ENCODE measurements at places on chromosomes 1 and 21.

GRCh38 chr1:175192111-175192629 lies 406 bp downstream of the KIAA0040 start:
- no peaks in the 10 kb centered on the region for H3K36me3 ChIP-seq
- no peak overlapping the region for H3K27ac ChIP-seq
- DNase-seq: peak; percentile 69
- H3K4me3 ChIP-seq: peak overlapping the region; percentile 69
- H3K4me1 ChIP-seq: peaks cover 4% of the 10 kb centered on the region

DNA sequence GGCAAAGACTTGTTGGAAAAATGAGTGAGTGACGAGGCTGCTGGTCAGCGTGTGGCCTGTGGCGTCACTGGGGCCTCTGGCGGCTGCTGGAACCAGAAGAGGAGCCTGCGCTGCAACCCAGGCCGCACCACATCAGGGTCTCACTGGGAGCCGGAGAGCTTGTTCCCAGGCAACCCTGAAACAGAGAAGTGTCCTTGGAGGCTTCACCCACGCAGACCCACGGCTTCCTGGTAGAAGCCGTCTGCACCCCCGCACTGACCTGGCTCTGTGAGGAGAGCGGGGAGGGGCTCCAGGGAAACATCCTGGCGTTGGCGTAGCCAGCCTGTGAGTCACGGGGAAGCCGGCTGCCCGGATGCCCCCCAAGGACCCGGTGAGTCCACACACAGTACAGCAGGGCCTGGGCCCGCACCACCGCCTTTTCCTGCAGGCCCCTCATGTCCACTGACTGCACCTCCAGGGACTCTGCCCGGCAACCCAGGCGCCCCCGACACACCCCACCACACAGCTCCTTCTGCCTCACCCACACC lies 57.4 kb downstream of the COL6A1 start:
- H3K4me1 ChIP-seq: no peaks in the 10 kb centered on the region
- H3K36me3 ChIP-seq: no peaks in the 10 kb centered on the region
- no peaks in the 10 kb centered on the region for H3K27me3 ChIP-seq
- H3K4me3 ChIP-seq: no peak overlapping the region
- no peak for DNase-seq

DNA sequence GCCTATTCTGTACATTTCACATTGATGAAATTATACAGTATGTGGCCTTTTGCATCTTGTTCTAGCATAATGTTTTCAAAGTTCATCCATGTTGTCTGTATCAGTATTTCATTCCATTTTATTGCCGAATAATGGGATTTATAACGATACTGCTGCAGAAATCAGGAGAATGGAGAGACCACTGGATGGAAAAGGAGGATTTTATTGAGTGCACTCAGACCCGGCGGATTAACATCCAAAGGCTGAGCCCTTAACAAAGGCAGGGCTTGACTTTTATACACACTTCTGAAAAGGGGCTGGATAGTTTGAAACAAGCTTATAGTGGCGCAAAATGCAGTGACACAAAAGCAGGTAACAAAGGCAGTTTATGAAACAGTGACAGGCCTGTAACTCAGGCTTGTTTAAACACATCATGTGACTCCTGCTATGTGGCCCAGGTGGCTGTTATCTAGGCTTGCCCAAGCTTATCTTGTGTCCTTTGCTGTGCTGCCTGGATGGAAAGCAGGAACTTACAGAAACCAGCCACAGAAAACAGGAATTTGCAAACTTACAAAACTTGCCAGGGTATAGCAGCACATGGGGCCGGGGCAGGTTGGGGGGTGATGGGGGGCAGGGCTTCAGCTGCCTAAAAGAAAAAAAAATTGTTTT lies 32.8 kb upstream of the KCNJ15 start:
- H3K4me1 ChIP-seq: no peaks in the 10 kb centered on the region
- H3K4me3 ChIP-seq: no peak overlapping the region
- DNase-seq: peak; percentile 72
- H3K27me3 ChIP-seq: no peaks in the 10 kb centered on the region
- no peak overlapping the region for H3K27ac ChIP-seq

- no peak for DNase-seq
- no peak overlapping the region for H3K27ac ChIP-seq
- no peaks in the 10 kb centered on the region for H3K36me3 ChIP-seq
These were observed 58.8 kb upstream of the PTGFR start for GRCh38 chr1:78432016-78432415.

DNA sequence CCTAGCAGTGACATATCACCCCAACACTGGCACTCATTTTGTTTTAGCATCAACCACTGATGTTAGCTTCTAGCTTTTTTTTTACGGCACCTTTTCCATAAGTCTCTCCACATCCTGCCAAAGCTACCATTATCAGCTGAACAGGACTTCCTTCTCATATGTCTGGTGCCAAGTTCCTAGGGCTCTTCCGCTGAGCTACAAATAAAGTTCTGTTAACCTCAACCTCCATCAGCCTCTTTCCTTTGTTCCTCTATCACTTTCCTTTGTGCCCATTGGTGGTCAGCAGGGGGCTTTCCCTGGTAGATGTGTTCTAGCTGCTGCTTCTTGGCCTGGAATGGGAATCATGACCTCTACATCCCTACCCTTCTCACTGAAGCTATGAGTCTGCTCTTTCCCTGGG lies 163.8 kb downstream of the FAF1 start:
- H3K36me3 ChIP-seq: no peaks in the 10 kb centered on the region
- no peaks in the 10 kb centered on the region for H3K4me1 ChIP-seq
- H3K27ac ChIP-seq: no peak overlapping the region

- H3K36me3 ChIP-seq: peaks cover 4% of the 10 kb centered on the region
- DNase-seq: no peak
- no peaks in the 10 kb centered on the region for H3K27me3 ChIP-seq
- no peak overlapping the region for H3K27ac ChIP-seq
- H3K4me1 ChIP-seq: no peaks in the 10 kb centered on the region
- no peak overlapping the region for H3K4me3 ChIP-seq
These were observed 17.2 kb downstream of the KRTAP10-1 start for GRCh38 chr21:44522753-44523204.

- H3K27ac ChIP-seq: no peak overlapping the region
- DNase-seq: peak; percentile 36
- no peaks in the 10 kb centered on the region for H3K36me3 ChIP-seq
- H3K4me3 ChIP-seq: no peak overlapping the region
- H3K4me1 ChIP-seq: peaks cover 7% of the 10 kb centered on the region
- no peaks in the 10 kb centered on the region for H3K27me3 ChIP-seq
These were observed 42.0 kb downstream of the UBIAD1 start for GRCh38 chr1:11314959-11315358.

GRCh38 chr1:63651161-63651701 lies 58.0 kb downstream of the PGM1 start:
- peaks cover 4% of the 10 kb centered on the region for H3K36me3 ChIP-seq
- H3K4me3 ChIP-seq: no peak overlapping the region
- no peaks in the 10 kb centered on the region for H3K4me1 ChIP-seq
- no peak overlapping the region for H3K27ac ChIP-seq

- H3K4me3 ChIP-seq: no peak overlapping the region
- no peak overlapping the region for H3K27ac ChIP-seq
- H3K4me1 ChIP-seq: peaks cover 5% of the 10 kb centered on the region
- no peak for DNase-seq
- H3K27me3 ChIP-seq: no peaks in the 10 kb centered on the region
These were observed 29.6 kb upstream of the RGS8 start for GRCh38 chr1:182713939-182714338.

DNA sequence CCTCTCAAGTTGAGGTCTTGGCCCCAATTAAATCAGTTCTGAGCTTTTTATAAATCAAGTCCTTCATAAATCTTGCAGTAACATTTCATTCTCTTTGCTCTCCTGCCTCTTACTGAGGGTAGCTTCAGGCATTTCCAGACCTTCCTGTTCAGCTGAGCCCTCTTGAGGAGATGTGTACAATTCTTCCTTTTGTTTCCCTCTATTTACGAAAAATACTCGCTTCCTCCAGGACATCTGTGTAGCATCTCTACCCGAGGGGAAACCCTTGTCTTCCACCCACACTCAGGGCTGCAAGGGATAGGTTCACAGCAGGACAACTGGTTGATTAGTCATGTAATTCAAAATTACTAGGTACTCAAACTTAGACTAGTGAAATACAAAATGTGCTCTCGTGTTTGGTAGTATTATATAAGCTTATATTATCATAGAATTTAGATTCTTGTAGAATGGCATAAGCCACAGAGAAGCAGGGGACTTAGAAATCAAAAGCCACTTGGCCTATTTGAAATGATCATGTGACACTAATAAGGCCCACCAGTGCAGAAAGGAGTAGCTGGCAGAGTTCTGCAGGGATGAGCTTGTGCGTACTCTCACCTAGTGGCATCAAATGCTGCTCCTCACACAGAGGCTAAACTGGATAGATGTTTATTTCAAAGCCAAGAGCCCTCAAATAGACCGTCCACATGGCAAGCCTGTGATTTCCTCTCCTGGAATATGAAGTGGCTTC lies 126.7 kb downstream of the GDAP2 start:
- DNase-seq: no peak
- H3K27ac ChIP-seq: no peak overlapping the region
- H3K4me3 ChIP-seq: no peak overlapping the region
- H3K27me3 ChIP-seq: no peaks in the 10 kb centered on the region

DNA sequence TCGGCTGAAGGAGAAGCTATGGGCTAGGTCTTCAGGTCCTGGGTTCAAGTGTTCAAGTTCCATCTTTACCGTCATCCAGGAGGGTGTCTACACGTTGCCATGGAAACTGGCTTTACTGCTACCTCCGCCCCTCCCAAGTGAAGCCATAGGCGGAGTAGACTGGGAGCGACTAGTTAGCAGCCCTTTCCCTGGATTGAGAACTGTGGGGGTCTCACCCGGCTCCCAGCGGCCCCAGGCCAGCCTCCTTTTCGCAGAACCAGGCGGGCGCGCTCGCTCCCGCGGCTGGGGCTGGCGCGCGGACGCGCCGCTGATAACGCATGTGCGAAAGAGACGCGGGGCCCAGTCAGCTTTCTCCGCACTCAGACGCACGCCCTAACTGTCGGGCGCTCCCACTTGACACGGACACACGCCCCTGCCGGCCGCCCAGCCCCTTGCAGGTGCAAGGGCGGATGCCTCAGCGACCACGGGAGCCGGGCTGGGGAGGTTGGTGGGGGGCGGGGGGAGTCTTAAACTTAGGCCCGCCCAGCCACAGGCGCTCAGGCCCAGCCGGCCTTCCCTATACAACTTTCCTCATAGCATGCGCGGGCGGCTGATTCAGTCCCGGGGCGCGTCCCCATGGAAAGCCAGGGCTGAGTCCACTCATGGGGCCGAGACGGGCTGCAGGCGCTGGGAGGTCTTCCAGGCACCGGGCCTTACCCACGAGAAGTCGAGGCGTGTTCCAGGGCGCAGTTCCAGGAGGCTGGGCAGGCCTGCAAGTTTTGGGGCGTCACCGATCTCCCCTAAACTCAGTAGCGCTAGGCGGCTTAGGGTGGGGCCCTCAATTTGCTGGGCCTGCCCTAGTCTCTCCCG lies 7.4 kb downstream of the EFNA4 start:
- H3K27ac ChIP-seq: no peak overlapping the region
- no peaks in the 10 kb centered on the region for H3K27me3 ChIP-seq
- peaks cover 8% of the 10 kb centered on the region for H3K4me1 ChIP-seq
- no peak overlapping the region for H3K4me3 ChIP-seq
- DNase-seq: peak; percentile 94

GRCh38 chr1:60227601-60228000 lies 154.0 kb upstream of the C1orf87 start:
- H3K27ac ChIP-seq: no peak overlapping the region
- H3K36me3 ChIP-seq: no peaks in the 10 kb centered on the region
- H3K4me3 ChIP-seq: no peak overlapping the region
- no peaks in the 10 kb centered on the region for H3K27me3 ChIP-seq

DNA sequence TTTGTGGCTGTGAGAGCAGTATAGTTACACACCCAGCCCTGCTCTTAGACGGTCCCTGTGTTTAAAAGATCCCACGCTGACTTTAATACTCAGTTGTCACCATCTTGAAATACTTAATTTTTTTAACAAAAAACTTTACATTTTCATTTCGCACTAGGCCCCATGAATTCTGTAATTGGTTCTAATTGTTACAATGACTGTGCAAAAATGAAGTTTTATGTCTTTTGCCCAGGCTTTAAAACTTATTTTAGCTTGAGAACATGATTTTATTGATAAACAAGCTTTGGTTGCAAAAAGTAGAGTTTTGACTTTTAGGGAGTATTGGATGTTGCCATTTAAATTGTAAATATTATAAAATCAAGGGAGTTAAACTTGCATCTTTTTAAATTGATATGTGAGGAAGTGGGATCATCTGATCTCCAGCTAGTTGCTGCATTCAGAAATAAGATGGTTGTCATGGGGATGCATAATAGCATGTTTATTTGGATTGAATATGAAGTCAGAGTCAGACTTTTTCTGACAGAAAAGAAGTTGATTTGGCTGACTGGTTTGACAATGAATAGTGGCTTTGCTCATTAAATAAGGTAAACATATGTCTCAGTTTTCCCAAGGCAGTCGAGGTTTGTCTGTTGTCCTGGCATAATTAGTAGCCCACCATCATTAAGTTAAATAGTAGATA lies 23.0 kb upstream of the CRP start:
- no peak overlapping the region for H3K27ac ChIP-seq
- no peaks in the 10 kb centered on the region for H3K27me3 ChIP-seq
- no peaks in the 10 kb centered on the region for H3K36me3 ChIP-seq
- no peaks in the 10 kb centered on the region for H3K4me1 ChIP-seq
- no peak overlapping the region for H3K4me3 ChIP-seq

DNA sequence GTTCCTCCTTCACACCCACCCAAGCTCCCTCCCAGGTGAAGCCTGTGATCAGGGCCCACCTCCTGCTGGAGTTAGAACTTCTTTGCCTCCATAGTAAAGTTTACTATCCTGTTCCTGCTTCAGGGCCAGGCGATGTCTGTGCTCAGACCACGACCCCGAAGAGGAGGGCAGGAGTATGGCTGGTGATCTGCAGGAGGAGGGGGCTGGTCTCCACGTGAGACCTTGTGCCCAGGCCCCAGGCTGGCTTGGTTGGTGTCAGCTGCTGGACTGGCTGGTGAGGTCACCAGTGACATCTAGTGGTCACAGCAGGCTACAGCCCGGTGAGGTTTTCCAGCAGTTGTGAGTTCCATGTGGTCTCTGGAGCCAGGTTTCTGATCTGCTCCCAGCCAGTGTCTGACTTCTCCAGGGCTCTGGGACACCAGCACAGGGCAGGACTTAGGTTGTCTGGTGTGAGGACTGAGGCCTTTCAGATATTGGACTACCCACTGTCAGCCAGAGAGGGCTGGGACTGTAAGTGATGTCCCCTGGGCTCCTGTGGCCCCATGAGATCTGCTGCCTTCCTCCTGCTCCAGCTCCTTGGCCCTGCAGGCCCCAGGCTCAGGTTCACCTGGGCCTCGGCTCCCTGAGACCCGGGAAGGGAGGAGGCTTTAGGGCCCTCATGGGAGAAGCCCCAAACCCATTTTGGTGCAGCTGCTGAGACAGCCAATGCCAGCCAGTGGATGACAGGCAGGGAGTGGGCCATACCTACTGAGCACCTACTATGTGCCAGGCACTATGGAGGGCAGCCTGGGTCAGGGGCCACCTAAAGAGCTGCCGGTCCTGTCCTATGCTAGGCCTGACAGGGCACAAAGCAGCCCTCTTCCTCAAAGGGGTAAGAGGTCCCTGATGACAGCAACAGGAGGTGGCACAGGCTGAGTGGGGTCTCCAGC lies 6.0 kb upstream of the UBL4B start:
- no peak overlapping the region for H3K4me3 ChIP-seq
- H3K4me1 ChIP-seq: no peaks in the 10 kb centered on the region
- no peaks in the 10 kb centered on the region for H3K36me3 ChIP-seq
- no peaks in the 10 kb centered on the region for H3K27me3 ChIP-seq

- no peak overlapping the region for H3K4me3 ChIP-seq
- H3K27me3 ChIP-seq: no peaks in the 10 kb centered on the region
- DNase-seq: peak; percentile 39
- H3K27ac ChIP-seq: no peak overlapping the region
These were observed 18.5 kb downstream of the OR2T1 start for GRCh38 chr1:248421384-248421783.

GRCh38 chr1:244788493-244789275 lies 46.8 kb upstream of the COX20 start:
- no peaks in the 10 kb centered on the region for H3K27me3 ChIP-seq
- DNase-seq: no peak
- H3K4me3 ChIP-seq: no peak overlapping the region
- no peak overlapping the region for H3K27ac ChIP-seq
- no peaks in the 10 kb centered on the region for H3K4me1 ChIP-seq

Data from mesendoderm (in vitro differentiated cells).